DND-41 (cell line): ENCODE measurements at places on chromosomes 7 and 10.

GRCh38 chr7:4246536-4246935 lies 435.6 kb upstream of the FOXK1 start:
- no peak for DNase-seq

DNA sequence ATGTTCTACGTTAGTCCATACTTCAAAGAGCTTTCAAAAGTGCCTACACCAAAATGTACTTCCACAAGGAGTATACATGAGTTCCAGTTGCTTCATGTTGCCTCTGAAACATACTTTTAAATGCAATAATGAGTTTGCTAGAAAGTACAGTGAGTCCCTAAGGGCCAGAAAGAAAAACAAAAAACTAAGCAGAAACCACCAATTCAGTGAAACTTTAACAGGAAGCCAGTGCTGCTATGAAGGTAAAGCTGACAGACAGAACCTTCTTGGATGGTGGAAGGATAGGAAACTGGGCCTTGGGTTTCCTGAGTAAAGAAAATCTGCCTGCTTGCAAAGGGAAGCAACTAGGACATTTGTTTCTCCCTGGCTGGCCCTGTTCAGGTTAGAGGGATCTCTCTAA lies 104.2 kb downstream of the CTTNBP2 start:
- DNase-seq: no peak

DNA sequence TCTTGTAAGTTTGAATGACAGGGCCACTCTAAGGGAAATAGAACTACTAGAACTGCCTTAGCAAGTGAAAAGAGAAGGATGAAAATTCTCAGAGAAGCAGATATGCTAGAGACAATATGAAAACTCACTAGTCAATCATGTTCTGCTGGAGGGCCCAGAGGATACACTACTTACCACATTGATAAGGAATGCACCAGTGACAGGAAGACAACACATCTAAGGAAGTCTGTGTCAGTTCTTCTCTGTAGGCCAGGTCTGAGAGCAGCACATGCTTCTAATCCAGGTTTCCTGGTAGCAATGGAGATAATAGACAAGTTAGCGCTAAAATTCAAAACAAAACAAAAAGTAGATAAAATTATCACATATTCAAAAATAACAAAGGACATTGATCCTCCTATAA lies 235.2 kb upstream of the AKR1E2 start:
- DNase-seq: no peak

DNA sequence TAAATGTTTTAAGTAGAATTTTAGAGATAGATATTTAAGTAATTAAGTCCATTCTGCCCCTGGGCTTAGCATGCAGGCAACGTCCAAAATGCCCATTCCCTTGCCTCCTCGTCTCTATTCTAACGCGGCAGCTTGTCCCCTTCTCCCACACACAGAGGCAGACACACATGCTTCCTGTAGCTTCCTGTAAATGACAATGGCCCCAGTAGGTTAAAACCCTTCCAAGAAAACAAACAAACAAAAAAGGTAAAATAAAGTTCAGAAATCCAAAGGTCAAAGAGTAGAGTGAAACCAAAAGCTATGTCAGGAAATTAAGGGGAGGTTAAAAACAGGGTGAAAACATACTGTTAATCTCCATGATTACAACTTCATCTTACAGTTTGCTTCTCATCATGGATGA lies 857.6 kb downstream of the GATA3 start:
- DNase-seq: no peak

DNA sequence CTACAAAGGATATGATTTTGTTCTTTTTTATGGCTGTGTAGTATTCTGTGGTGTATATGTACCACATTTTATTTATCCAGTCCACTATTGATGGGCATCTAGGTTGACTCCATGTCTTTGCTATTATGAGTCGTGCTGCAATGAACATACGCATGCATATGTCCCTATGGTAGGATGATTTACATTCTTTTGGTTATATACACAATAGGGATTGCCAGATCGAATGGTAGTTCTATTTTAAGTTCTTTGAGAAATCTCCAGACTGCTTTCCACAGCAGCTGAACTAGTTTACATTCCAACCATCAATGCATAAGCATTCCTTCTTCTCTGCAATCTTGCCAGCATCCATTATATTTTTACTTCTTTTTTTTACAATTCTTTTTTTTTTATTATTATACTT lies 35.6 kb upstream of the FAM13C start:
- DNase-seq: no peak

GRCh38 chr7:132347858-132348257 lies 228.4 kb downstream of the PLXNA4 start:
- no peak for DNase-seq

- DNase-seq: no peak
These were observed 186.7 kb upstream of the PLXDC2 start for GRCh38 chr10:19629567-19629966.

DNA sequence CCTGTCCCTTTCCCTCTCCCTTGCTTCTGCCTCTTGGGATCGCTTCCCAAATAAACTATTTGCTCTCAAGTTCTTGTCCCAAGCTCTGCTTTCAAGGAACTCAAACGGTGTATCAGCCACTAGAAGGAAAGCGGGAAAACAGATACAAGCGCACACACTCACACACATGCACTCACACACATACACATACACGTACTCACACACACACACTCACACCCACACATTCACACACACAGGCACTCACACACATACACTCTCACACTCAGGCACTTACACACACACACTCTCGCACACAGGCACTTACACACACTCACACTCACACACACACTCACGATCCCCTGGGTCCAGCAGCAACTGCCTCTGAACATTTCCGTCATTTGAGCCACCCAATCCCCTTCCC lies 121.9 kb downstream of the RAB11FIP2 start:
- DNase-seq: no peak

DNA sequence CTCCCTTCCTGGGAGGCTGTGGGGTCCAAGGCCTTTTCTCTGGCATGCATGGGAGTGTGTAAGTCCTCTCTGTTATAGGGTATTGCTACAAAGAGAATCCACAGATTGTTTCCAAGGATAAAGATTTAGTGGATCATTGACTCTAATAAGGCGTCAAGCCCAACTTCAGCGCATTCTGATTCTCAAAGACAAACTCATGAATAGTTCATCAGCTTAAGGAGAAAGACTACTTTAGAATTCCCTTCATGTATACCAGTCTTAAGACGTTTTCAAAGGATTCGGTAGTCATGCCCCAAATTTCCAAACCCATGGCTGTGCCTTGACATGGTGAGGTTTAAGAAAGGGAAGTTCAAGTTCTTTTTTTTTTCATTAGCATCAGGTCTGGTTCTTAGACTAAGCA lies 46.6 kb upstream of the ABLIM1 start:
- DNase-seq: no peak

GRCh38 chr10:93160829-93161228 lies 87.1 kb downstream of the CYP26A1 start:
- DNase-seq: no peak

GRCh38 chr7:76064208-76064970 lies 16.5 kb downstream of the MDH2 start:
- DNase-seq: no peak

DNA sequence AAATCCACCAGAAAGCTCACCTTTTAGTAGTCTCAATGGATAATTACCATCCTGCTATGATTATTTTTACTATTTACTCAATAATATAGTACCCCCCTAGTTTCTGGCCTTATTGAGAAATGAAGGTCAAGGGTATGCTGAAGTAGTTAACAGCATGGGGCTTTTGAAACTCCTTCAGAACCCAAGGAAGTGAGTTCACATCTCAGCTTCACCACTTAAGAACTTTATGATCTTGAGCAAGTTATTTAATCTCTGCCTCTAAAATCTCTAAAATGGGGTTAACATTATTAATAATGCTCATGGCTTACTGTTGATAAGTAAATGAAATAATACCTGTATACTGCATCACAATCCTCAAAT lies 5.8 kb downstream of the MTPN start:
- no peak for DNase-seq

DNA sequence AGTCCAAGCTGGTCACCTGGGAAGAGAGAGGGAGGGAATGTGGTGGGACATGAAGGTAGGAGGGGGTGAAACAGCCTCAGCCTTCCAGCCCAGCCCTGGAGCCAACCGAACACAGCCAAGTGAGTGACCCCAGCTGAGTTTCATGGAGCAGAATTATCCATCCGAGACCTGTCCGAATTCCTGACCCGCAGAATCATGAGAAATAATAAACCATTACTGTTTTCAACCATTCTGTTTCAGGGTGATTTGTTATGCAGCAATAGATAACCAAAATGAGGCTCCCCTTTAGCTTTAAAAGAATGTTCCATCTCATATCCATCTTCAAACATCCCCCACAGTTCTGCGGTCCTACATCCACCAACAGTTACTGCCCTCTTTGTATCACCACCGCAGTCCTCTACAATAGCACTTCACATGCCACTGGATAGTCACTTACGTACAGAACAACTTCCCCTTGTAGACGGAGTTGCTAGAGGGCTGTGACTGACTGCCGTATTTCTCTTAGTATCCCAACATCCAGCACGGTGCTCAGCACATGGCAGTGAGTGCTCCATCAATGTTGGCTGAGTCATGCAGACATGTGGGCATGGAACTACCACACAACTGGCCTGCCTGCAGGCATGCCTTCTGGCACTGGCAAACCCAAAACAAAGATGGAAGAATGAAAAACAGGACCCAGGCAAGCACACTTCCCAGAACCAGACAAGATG lies 18.5 kb downstream of the KIAA1549 start:
- DNase-seq: no peak
